ENCODE measurements at places on chromosomes 7 and 10. TPM values are rescaled to one million over a fixed set of nuclear protein-coding genes. Genes with fewer than 3 reads are reported as not detected.

TMEM178B gene
- not detected for total RNA-seq

- no peak for DNase-seq
- no peaks in the 10 kb centered on the region for H3K27me3 ChIP-seq
- H3K27ac ChIP-seq = no peak overlapping the region
Measured at GRCh38 chr7:85748861-85749260, 562.0 kb upstream of the SEMA3D start.

GRCh38 chr7:84331616-84332015 is 137.0 kb upstream of the SEMA3A start:
- no peaks in the 10 kb centered on the region for H3K27me3 ChIP-seq
- DNase-seq = no peak
- H3K27ac ChIP-seq = no peak overlapping the region
- no peaks in the 10 kb centered on the region for H3K36me3 ChIP-seq

- H3K27ac ChIP-seq = no peak overlapping the region
- H3K27me3 ChIP-seq = no peaks in the 10 kb centered on the region
- no peak for DNase-seq
- H3K36me3 ChIP-seq = no peaks in the 10 kb centered on the region
- no peak overlapping the region for H3K4me3 ChIP-seq
Measured at GRCh38 chr10:88088441-88089340, 225.3 kb downstream of the PTEN start.

ZNF138 gene
- 6.0 TPM for total RNA-seq

DNA sequence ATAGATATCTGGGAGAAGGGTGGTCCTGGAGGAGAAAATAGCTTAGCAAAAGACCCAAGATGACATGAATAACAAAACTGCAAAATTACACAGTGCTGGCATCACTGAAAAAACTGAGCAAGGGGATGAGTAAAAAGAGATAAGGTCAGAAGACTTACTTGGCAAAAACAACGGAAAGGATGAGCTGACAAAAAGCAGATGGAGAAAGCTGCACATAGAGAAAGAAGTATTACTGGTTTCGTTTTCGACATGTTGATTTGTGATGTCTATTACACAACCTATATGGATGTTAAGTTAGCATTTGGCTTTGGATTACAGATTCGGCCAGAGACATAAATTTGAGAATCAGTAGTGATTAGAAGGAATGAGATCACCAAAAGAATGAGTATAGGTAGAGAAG is 132.1 kb downstream of the MACC1 start:
- H3K36me3 ChIP-seq = no peaks in the 10 kb centered on the region
- no peak overlapping the region for H3K27ac ChIP-seq
- H3K27me3 ChIP-seq = no peaks in the 10 kb centered on the region
- H3K4me3 ChIP-seq = no peak overlapping the region
- H3K4me1 ChIP-seq = no peaks in the 10 kb centered on the region

RBM28 gene
- 48.7 TPM for total RNA-seq

DNA sequence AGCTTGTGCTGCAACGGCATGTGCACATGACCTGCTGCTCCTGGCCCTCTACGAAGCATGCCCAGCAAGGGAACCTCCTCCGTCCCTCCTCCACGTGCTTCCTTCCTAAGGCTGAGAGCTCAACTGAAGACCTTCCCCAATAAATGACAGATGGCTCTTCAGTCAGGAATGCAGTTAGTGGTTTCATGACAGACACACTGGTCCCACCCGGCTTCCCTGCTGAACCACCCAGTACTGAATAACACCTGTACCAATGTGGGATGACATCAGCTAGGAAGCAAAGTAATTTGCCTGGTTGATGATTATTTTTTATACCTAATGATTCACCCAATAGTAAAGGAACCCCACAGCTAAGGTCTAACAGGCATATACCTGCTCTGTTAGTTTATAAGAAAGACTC is 69.1 kb downstream of the SCRN1 start:
- DNase-seq = no peak
- H3K36me3 ChIP-seq = peaks cover 11% of the 10 kb centered on the region
- H3K27ac ChIP-seq = no peak overlapping the region
- H3K4me1 ChIP-seq = no peaks in the 10 kb centered on the region

GRCh38 chr7:10973942-10974911 is 555 bp downstream of the PHF14 start:
- H3K27ac ChIP-seq = peak overlapping the region; percentile 53
- H3K27me3 ChIP-seq = no peaks in the 10 kb centered on the region
- peaks cover 2% of the 10 kb centered on the region for H3K36me3 ChIP-seq
- peaks cover 13% of the 10 kb centered on the region for H3K4me1 ChIP-seq

DNA sequence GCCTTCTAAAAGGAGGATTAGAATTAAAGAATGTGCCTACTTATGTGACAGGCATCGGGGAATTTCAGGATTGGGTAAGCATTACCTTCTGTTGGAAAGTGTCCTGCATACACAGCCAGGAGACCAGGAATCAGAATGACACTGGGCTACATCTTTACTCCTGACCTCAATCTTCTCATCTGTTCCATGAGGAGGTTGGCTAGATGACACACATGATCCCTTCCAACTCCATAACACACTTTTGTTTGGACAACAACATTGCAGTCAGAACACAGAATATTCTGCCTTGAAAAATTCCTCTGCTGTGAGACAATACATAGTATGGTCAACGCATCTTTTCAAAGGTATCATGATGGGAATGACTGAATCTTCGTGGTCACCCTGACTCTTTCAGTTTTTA is 1281.2 kb upstream of the SORCS1 start:
- H3K27me3 ChIP-seq = no peaks in the 10 kb centered on the region
- H3K36me3 ChIP-seq = no peaks in the 10 kb centered on the region
- H3K4me1 ChIP-seq = no peaks in the 10 kb centered on the region

- H3K36me3 ChIP-seq = no peaks in the 10 kb centered on the region
- H3K27ac ChIP-seq = no peak overlapping the region
- no peaks in the 10 kb centered on the region for H3K4me1 ChIP-seq
- H3K27me3 ChIP-seq = no peaks in the 10 kb centered on the region
Measured at GRCh38 chr10:1504940-1505339, 232.4 kb downstream of the ADARB2 start.

ANKRD30A gene
- total RNA-seq = not detected

ZNF365 gene
- 4.0 TPM for total RNA-seq

- DNase-seq = no peak
- no peaks in the 10 kb centered on the region for H3K36me3 ChIP-seq
- no peaks in the 10 kb centered on the region for H3K27me3 ChIP-seq
- H3K27ac ChIP-seq = no peak overlapping the region
- H3K4me1 ChIP-seq = no peaks in the 10 kb centered on the region
Measured at GRCh38 chr7:109984729-109985128, 1106.2 kb upstream of the LRRN3 start.

INHBA gene
- total RNA-seq = not detected

- no peaks in the 10 kb centered on the region for H3K27me3 ChIP-seq
- no peaks in the 10 kb centered on the region for H3K36me3 ChIP-seq
Measured at GRCh38 chr7:46009211-46009610, 88.1 kb upstream of the IGFBP3 start.

LRIT1 gene
- not detected for total RNA-seq

DNA sequence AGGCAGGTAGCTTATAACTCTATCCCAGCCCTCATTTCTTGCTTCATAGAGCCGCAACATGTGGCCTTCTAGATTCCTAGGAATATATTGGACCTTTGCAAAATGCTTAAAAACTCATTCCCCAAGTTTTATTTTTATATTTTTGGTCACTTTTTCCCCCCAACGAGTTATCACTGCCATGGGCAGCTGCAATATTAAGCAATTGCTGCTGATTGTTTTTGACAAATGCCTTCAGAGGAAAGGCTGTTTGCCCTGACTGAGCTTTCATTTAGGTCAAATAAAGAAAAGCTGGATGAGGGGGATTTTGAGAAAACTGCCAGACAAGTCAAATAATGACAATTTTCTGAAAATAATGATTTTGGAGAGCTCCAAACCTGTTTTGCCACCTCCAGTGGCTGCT is 976.9 kb upstream of the MBL2 start:
- DNase-seq = no peak
- no peaks in the 10 kb centered on the region for H3K36me3 ChIP-seq
- no peak overlapping the region for H3K27ac ChIP-seq
- H3K27me3 ChIP-seq = no peaks in the 10 kb centered on the region
- no peak overlapping the region for H3K4me3 ChIP-seq

OR6B1 gene
- not detected for total RNA-seq

CPVL gene
- total RNA-seq = 9.8 TPM

DNA sequence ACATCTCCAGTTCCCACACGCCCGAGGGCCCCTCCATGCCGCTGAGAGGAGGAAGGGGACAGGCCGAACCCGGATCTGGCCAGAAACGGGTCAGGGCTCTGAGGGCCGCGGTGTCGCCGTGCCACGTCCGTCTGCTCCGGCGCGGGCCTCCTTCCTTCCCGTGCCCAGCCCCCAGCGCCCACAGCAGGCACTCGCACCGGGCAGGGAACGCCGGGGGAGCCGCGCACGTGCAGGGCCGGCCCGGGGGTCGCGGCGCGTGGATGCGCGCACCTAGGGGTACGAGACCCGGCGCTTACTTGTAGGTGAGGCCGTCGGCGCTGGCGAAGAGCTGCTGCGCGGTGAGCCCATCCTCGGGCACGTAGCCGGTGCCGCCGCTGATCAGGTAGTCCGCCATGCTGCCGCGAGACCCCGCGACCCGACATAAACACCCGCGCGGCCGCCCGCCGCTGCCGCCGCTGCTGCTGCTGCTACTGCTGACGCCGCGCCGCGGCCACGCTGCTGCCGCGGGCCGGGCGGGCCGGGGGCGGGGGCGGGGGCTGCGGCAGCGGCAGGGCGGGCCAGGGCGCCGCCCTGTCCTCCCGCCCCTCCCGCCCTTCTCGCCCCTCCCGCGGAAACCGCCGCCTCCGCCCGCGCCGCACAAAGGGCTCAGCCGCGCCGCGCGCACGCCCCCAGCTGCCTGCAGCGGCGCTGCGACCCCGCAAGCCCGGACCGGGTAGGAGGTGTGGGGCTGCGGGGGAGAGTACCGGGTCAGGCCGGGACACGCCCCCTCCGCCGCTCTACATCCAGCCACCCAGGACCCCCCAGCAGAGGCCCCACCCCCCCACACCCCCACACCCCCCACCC is 4.1 kb downstream of the IMPDH1 start:
- DNase-seq = peak; percentile 51
- H3K4me1 ChIP-seq = peaks cover 60% of the 10 kb centered on the region
- no peaks in the 10 kb centered on the region for H3K27me3 ChIP-seq

LRRC4 gene
- total RNA-seq = 0.79 TPM

GRCh38 chr7:15143936-15144335 is 241.4 kb upstream of the DGKB start:
- H3K4me3 ChIP-seq = no peak overlapping the region
- no peak overlapping the region for H3K27ac ChIP-seq
- no peaks in the 10 kb centered on the region for H3K36me3 ChIP-seq
- no peaks in the 10 kb centered on the region for H3K4me1 ChIP-seq
- no peak for DNase-seq
- no peaks in the 10 kb centered on the region for H3K27me3 ChIP-seq

PPA1 gene
- total RNA-seq = 19.2 TPM

GRCh38 chr7:8592167-8592566 is 158.8 kb downstream of the NXPH1 start:
- no peak for DNase-seq
- H3K36me3 ChIP-seq = no peaks in the 10 kb centered on the region
- no peak overlapping the region for H3K4me3 ChIP-seq

- DNase-seq = no peak
- no peaks in the 10 kb centered on the region for H3K4me1 ChIP-seq
- H3K4me3 ChIP-seq = no peak overlapping the region
- no peak overlapping the region for H3K27ac ChIP-seq
- peaks cover 72% of the 10 kb centered on the region for H3K36me3 ChIP-seq
Measured at GRCh38 chr10:6114299-6114698, 25.5 kb downstream of the RBM17 start.

- peaks cover 10% of the 10 kb centered on the region for H3K27me3 ChIP-seq
- H3K4me3 ChIP-seq = no peak overlapping the region
- no peak overlapping the region for H3K27ac ChIP-seq
- DNase-seq = no peak
Measured at GRCh38 chr10:123807444-123808035, 84.1 kb downstream of the CPXM2 start.

DNA sequence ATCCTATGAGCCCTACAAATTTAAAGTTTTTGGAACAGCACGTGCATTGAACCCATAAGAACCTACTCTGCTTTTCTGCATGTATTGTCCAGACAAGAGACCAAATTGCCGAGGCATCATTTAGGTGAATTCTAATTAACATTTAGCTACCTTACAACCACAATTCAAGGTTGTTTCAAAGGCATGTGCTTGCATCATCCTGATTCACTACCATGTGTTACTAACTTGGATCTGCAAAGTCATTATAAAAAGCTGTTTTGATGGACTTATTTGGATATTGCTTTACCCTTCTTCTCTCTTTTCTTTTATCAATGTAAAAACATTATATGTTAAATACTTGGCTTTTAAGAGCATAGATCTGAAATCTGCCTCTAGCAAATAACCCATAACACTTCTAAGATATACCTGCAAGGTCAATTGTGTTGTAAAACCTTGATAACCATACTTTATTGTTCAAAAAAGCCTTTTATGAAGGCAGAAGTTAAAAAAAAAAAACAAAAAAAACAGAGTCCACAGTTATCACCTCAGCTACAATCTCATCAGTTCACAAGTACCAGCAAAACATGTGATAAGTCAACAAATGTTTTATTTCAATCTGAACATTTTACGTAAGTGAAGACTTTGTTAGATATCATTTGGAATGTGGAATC is 51.9 kb downstream of the CFTR start:
- DNase-seq = no peak
- no peak overlapping the region for H3K27ac ChIP-seq

- no peaks in the 10 kb centered on the region for H3K4me1 ChIP-seq
- H3K36me3 ChIP-seq = no peaks in the 10 kb centered on the region
- DNase-seq = no peak
- H3K27ac ChIP-seq = no peak overlapping the region
- H3K27me3 ChIP-seq = no peaks in the 10 kb centered on the region
Measured at GRCh38 chr7:84780158-84781124, 406.4 kb downstream of the SEMA3D start.

DNA sequence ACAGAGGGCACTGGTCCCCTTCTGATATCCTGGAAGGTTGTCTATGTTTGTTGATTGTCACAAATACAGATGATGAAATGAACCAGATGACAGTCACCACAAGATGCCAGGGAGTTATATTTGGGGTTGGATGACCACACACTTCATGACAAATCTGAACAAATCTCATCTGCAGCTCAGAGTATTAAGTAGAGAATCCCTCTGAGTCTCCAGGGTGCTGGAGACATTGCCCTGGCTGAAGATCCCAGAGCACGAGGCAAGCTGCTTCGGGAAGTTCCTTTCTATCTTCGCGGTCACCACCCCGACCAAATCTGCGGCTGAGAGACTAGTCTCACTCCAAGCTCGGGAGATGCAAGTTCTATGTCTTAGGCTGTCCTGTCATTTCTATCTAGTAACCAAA is 9.0 kb downstream of the DENND2A start:
- H3K27me3 ChIP-seq = no peaks in the 10 kb centered on the region
- H3K36me3 ChIP-seq = no peaks in the 10 kb centered on the region
- H3K4me1 ChIP-seq = no peaks in the 10 kb centered on the region
- no peak overlapping the region for H3K27ac ChIP-seq
- H3K4me3 ChIP-seq = no peak overlapping the region

DUS4L gene
- total RNA-seq = 5.5 TPM

MMP21 gene
- 0.35 TPM for total RNA-seq

EN2 gene
- not detected for total RNA-seq
